ENCODE measurements at places on chromosomes 6 and 20. TPM values are rescaled to one million over a fixed set of nuclear protein-coding genes. Genes with fewer than 3 reads are reported as not detected.

The KIFC1 gene
- total RNA-seq, result 1.9 TPM

The ZBP1 gene
- total RNA-seq, result 17.8 TPM

The TNXB gene
- total RNA-seq, result 12.4 TPM

The CCHCR1 gene
- total RNA-seq, result 37.6 TPM

The TINAG gene
- not detected for total RNA-seq

The C4B gene
- 5.3 TPM for total RNA-seq

The MAFB gene
- total RNA-seq, result 0.61 TPM

The FOXC1 gene
- 1.00 TPM for total RNA-seq

The OR2J3 gene
- not detected for total RNA-seq

DNA sequence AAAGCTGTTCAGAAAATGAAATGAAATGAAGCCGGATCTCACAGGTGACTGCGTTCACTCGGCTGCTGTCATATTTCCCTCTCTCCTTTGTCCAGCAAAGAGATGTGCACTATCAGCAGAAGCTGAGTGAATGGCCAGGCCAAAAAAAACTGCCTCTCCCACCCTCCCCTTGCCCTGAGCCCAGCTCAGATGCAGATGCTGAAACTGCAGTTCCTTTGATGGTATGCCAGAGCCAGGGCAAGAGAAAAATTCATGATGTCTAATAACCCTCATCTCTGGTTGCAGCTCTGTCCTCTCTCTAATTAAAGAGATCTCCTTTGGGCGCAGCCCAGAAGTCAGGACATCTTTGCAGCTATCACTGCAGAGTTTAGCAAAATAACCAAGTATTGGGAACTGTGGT, 210.5 kb upstream of the RIN2 start:
- H3K36me3 ChIP-seq, result no peaks in the 10 kb centered on the region
- no peak for DNase-seq
- H3K27ac ChIP-seq, result no peak overlapping the region

- H3K27me3 ChIP-seq, result peaks cover 9% of the 10 kb centered on the region
- no peak for DNase-seq
- H3K4me1 ChIP-seq, result no peaks in the 10 kb centered on the region
- no peaks in the 10 kb centered on the region for H3K36me3 ChIP-seq
- H3K4me3 ChIP-seq, result no peak overlapping the region
These were observed 29.8 kb upstream of the EEF1E1 start for GRCh38 chr6:8132130-8132529.

DNA sequence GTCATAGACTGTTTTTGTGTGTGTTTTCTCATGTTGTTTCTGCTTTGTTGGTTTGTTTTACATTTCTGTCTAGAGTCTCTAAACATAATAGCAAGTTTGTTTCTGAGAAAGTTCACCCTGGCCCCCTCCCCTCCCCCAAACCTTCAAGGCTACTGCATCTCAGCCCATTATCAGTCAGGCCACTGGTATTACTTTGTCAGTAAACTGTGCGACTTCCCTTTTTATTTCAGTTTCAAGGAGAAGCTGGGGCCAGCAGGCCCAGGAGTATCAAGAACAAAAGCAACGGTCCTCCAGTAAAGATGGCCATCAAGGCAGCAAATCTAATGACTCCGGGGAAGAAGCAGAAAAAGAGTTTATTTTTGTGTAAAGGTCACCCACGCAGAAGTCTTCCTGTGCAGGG, 32.8 kb upstream of the SCGN start:
- peaks cover 14% of the 10 kb centered on the region for H3K4me1 ChIP-seq
- H3K4me3 ChIP-seq, result no peak overlapping the region
- peaks cover 2% of the 10 kb centered on the region for H3K36me3 ChIP-seq
- H3K27me3 ChIP-seq, result peaks cover 3% of the 10 kb centered on the region

GRCh38 chr6:91940801-91941200, 1353.9 kb upstream of the MAP3K7 start:
- H3K36me3 ChIP-seq, result no peaks in the 10 kb centered on the region
- no peak overlapping the region for H3K4me3 ChIP-seq
- no peaks in the 10 kb centered on the region for H3K27me3 ChIP-seq
- no peaks in the 10 kb centered on the region for H3K4me1 ChIP-seq

DNA sequence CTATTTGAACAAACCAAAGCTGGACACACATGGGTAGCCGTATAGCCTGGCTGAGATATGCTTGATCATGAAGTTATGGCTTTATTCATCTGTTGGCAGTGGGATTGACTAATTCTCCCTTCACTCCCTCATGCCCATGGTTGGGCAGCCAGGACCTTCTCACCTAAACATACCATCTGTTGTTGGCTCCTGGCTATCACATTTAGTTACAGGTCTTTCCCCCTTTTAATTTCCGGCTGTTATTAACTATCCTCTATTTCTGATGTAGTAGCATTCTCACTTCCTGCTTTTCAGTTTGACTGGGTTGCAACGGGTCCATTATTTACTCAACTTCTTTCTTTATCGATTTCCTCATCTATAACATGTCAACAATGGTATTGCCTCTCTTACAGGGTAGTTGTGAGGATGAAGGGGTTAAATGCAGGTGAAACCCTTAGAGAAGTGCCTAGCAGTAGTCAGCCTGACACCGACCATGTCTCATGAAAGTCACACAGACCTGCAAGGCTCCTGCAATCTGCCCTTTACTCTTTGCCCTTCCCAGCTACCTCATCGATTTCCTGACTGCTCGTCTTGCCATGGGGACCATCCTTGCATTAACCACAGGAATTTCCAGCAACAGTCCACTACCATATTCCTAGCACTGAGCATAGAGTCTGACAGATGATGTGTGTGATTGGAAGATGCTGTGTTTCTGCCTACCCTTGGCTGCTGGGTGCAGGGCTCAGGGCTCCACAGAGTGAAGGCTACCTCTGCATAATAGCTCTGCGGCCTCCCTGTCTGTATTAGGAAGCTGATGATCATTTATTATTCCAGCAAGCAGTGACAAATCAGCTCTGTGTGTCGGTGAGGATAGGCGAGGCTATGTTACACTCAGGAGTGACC, 42.2 kb downstream of the PPP1R14C start:
- H3K36me3 ChIP-seq, result no peaks in the 10 kb centered on the region
- DNase-seq, result no peak
- peak overlapping the region; percentile 28 for H3K4me3 ChIP-seq
- no peaks in the 10 kb centered on the region for H3K27me3 ChIP-seq
- peak overlapping the region; percentile 74 for H3K27ac ChIP-seq

- H3K27ac ChIP-seq, result no peak overlapping the region
- DNase-seq, result no peak
- peaks cover 54% of the 10 kb centered on the region for H3K27me3 ChIP-seq
- H3K4me1 ChIP-seq, result no peaks in the 10 kb centered on the region
These were observed 10.6 kb upstream of the SCGN start for GRCh38 chr6:25641377-25641776.

GRCh38 chr6:30613251-30614043, 3.6 kb downstream of the PPP1R10 start:
- H3K36me3 ChIP-seq, result peaks cover 69% of the 10 kb centered on the region
- DNase-seq, result no peak
- H3K27me3 ChIP-seq, result no peaks in the 10 kb centered on the region
- H3K27ac ChIP-seq, result peak overlapping the region; percentile 99

DNA sequence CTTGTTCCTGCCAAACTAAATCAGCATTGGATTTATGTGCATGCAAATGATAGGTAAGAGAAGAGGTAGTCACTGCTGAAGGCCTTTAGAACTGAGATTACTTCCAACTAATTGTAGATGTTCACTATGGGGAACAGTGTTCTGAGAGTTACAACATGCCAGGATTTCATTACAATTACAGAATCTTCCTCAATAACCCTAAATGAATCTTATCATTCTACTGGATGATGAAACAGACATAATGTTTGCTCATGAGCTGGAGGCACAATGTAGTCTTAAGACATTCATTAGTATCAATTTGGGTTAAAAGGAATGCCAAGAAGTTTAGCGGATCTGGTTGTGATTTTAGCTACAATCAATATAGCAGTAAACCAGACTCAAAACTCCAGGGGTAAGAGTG, 248.9 kb upstream of the THEMIS start:
- H3K27me3 ChIP-seq, result no peaks in the 10 kb centered on the region
- H3K36me3 ChIP-seq, result no peaks in the 10 kb centered on the region
- no peak overlapping the region for H3K27ac ChIP-seq
- peaks cover 2% of the 10 kb centered on the region for H3K4me1 ChIP-seq
- no peak for DNase-seq
- no peak overlapping the region for H3K4me3 ChIP-seq

DNA sequence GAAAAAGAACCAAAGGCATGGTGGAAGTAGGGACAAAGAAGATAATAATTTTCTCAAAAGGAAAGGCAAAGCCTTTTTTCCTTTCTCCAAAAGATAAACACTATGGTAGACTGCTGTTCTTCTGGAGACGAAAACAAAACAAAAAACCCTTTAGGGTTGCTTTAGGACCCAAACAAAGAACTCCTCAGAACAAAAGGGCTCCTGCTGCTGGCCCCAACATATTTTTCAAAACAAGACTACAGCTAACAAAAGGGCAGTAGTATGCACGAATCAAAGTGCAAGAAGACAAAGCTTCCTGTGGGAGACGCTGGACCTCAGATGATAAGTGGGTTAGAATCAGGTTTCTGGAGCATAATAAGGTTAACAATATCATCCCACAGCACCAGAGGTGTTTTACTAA, 15.8 kb downstream of the NCOA5 start:
- H3K4me3 ChIP-seq, result no peak overlapping the region
- H3K27me3 ChIP-seq, result no peaks in the 10 kb centered on the region
- H3K36me3 ChIP-seq, result peaks cover 45% of the 10 kb centered on the region
- no peak overlapping the region for H3K27ac ChIP-seq

DNA sequence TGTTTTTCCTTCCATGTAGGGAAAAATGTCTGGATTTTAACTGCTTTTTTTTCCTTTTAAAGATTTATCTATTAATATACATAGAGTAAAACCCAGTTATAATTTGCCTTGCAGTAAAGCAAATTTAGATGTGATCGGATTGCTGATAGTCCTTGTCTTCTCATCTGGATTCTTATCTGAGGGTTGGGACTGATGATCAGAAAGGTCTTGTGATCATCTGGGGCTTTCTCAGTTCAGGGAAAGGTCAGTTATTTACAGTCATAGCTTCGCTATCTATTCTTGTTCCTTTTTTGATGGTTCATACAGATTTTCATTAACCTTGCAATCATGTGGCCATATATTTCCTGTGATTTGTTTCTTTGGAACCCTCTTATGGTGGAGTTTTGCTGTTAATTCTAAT, 63.8 kb upstream of the CLDN20 start:
- no peak for DNase-seq
- no peak overlapping the region for H3K4me3 ChIP-seq
- no peak overlapping the region for H3K27ac ChIP-seq
- H3K36me3 ChIP-seq, result peaks cover 2% of the 10 kb centered on the region
- H3K4me1 ChIP-seq, result peaks cover 7% of the 10 kb centered on the region
- no peaks in the 10 kb centered on the region for H3K27me3 ChIP-seq

GRCh38 chr6:49305010-49305409, 158.0 kb downstream of the MMUT start:
- no peaks in the 10 kb centered on the region for H3K27me3 ChIP-seq
- H3K36me3 ChIP-seq, result no peaks in the 10 kb centered on the region
- H3K27ac ChIP-seq, result no peak overlapping the region
- H3K4me1 ChIP-seq, result no peaks in the 10 kb centered on the region
- no peak overlapping the region for H3K4me3 ChIP-seq

DNA sequence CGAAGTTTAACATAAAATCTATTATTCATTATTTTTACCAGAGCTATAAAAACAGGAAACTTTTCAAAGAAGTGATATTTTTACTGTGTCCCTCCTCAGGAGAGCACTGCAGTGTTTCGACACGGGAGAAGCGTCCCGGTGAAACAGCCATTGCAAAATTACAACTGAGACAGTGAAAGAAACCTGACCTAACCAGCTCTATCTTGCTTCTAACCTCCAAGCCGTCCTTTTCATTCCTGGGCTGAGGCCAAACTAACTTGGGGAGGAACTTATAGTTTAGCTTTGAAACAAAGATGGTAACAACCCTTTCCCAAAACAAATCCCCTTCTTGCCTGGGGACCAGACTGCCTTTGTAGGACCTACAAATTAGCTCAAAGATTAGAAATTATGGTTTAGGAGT, 79.2 kb downstream of the WDR27 start:
- peaks cover 29% of the 10 kb centered on the region for H3K36me3 ChIP-seq
- no peak overlapping the region for H3K27ac ChIP-seq
- H3K27me3 ChIP-seq, result no peaks in the 10 kb centered on the region
- DNase-seq, result no peak
- H3K4me3 ChIP-seq, result no peak overlapping the region

GRCh38 chr6:151096255-151096612, 143.5 kb upstream of the AKAP12 start:
- no peak overlapping the region for H3K4me3 ChIP-seq
- no peak overlapping the region for H3K27ac ChIP-seq
- peaks cover 64% of the 10 kb centered on the region for H3K36me3 ChIP-seq
- no peak for DNase-seq
- no peaks in the 10 kb centered on the region for H3K27me3 ChIP-seq

GRCh38 chr20:62624325-62624690, 18.0 kb upstream of the SLCO4A1 start:
- peak; percentile 63 for DNase-seq
- H3K36me3 ChIP-seq, result no peaks in the 10 kb centered on the region
- H3K27ac ChIP-seq, result peak overlapping the region; percentile 98
- H3K4me1 ChIP-seq, result peaks cover 37% of the 10 kb centered on the region
- H3K27me3 ChIP-seq, result no peaks in the 10 kb centered on the region
- H3K4me3 ChIP-seq, result peak overlapping the region; percentile 80

DNA sequence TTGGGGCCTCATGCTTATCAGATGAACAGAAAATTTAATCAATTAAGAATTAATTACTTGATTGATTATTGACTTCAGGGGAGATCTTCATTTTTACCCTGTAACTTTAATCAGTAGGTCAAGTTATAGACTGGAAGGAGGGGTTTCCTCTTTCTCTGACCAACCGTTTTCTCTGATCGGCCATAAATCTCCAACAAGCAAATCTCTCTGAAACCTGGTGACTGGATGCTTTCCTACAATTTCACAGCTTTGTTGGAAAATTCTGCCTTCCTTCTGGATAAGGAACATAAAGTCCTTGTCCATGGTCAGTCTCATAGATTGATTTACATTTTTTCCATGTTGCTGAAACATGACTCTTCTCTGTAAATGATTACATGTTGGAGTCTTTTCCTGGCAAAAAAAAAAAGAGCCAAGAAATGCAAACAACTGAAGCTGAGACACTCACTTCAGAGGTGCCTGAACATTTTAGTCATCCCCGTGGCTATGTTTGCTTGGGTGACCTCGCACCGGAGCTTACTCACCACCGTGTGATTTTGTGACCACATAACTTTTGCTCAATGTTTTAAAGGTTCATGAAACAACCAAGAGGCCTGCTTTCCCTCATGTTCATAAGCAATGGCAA, 31.0 kb downstream of the IRF4 start:
- peak overlapping the region; percentile 75 for H3K27ac ChIP-seq
- H3K27me3 ChIP-seq, result no peaks in the 10 kb centered on the region
- peaks cover 15% of the 10 kb centered on the region for H3K4me1 ChIP-seq
- no peak for DNase-seq
- peaks cover 2% of the 10 kb centered on the region for H3K36me3 ChIP-seq

GRCh38 chr6:23077772-23078171, 508.4 kb downstream of the HDGFL1 start:
- no peak overlapping the region for H3K4me3 ChIP-seq
- H3K36me3 ChIP-seq, result no peaks in the 10 kb centered on the region
- no peaks in the 10 kb centered on the region for H3K27me3 ChIP-seq
- no peak for DNase-seq
- no peaks in the 10 kb centered on the region for H3K4me1 ChIP-seq

Measured in activated B cell treated with CpG ODN at 0.5 μM for 24 hours (primary cell).